ENCODE measurements at places on chromosomes 1 and 21. TPM values are rescaled to one million over a fixed set of nuclear protein-coding genes. Genes with fewer than 3 reads are reported as not detected.
A peak's percentile ranks its signal among the peaks of the same experiment; 100 is the strongest.

LSS gene
- 31.5 TPM for total RNA-seq

FCGR3B gene
- total RNA-seq = 1.5 TPM

SLC2A5 gene
- 18.4 TPM for total RNA-seq

C1orf87 gene
- not detected for total RNA-seq

TTC24 gene
- not detected for total RNA-seq

GABPA gene
- 22.3 TPM for total RNA-seq

ADARB1 gene
- total RNA-seq = 22.7 TPM

ADCY10 gene
- 0.19 TPM for total RNA-seq

ADORA1 gene
- 2.8 TPM for total RNA-seq

GRCh38 chr1:209807509-209807908, 1.6 kb upstream of the IRF6 start:
- DNase-seq = no peak

- no peak for DNase-seq
These were observed 15.8 kb upstream of the ZC3H12A start for GRCh38 chr1:37458551-37458950.

- no peak for DNase-seq
These were observed 274.4 kb downstream of the PTBP2 start for GRCh38 chr1:96996001-96996400.

DNA sequence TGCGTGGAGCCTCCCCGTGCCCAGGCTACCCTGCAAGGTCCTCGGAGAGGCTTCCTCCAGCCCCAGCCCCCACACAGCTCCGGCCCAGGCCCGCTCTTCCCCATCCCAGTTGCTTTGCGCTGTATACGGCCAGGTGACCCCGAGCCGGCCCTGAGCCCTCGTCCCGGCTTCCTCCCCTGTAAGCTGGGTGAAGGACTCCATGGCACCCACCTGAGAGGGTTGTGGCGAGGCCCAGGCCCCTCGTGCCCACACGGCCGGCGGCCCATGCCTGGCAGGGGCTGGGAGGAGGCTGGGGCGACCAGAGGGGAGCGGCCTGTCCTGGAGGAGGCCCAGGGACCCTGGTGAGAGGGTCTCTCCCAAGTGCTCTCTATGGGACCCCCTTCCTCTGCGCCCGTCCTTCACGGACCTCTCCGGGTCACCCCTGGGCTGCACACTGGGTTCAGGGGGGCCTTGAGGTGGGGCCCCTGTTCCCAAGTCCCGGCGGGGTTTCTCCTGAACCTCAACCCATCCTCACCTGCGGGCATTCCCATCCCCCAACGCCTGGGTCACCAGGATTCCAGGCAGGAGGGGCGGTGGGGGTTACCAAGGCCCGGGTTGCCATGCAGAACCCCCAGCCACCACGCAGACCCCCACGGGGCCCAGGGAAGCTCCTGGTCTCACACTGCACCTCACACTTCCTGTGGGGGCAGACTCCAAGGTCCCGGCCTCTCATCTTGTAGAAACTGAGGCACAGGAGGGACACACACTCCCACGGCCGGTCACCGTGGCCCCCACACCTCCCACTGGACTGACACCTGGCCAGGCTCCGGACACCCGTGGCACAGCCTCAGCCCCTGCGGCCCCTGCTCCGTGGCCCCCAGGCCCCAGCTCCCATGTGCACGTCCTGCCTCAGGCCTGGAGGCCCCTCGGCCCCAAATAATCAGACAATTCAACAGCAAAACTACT, 25.2 kb downstream of the COL6A1 start:
- DNase-seq = no peak

DNA sequence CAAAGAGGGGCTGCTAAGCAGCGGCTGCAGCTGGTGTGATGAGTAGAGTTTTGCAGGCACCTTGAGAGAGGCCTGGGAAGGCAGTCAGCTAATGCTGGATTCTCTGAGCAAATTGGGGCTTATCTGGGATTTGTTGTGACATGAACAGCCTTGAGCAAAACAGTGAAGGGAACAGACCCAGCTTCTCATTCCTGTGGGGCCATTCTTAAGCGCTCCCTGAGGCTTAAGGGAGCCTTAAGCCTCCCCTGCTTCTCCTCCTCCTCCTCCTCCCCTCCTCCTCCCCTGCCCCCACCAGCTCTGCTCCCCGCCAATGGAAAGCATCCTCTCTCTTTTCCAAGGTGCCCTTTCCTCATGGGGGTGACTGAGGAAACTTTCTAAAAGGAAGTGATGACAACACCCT, 21.3 kb downstream of the HMGCS2 start:
- DNase-seq = no peak

DNA sequence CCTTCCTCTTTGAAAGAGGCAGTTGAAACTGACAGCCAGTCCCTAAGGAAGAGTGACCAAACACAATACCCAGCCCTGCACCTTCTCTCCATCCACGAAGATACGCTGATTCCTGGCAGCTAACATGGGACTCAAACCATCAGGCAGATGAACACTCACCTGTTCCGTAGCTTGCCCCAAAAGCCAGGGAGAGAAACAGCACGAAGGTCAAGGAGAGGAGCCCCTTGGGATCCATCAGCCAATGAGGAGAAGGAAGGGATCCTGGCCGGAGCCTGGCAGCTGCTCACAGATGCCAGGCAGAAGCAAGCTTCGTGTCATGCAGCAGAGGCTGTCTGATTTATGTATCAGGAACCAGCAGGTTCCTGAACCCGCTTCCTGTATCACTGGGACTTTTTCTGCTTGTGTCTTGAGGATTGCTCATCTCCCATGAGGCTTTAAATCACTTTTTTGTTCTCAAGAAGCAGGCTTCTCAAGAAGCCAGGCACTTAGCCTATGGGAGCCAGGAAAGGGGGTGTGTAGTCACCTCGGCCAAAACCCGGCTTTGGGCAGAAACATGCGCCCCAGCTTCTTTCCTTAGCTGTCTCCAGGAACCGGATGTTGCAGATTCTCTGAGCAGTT, at the start of gene SLAMF1:
Gene SLAMF1, minus strand, starts transcription at position 334 of the 618 bp plus-strand sequence. Its CDS starts 99 bp downstream, at position 235.
- no peak for DNase-seq

GRCh38 chr1:39184354-39184818, 20.1 kb upstream of the MACF1 start:
- no peak for DNase-seq

DNA sequence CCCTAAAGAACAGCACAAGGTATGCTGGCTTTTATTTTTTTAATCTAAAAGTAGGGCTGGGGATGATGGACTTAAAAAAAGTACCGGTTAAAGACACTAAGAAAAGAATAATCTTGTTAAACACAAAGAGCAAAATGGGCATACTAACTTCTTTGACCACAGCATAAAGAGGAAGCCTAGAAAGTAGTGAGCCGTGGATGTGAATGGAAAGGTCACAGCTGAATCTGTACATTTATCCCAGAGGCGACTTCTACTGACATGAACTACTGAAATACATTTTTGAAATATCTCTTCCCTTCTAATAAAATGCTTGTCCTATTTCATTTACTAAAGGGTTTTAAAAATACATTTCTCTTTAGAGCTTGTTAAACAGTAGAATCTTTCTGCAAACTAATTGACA, 140.7 kb downstream of the SLC45A1 start:
- no peak for DNase-seq

DNA sequence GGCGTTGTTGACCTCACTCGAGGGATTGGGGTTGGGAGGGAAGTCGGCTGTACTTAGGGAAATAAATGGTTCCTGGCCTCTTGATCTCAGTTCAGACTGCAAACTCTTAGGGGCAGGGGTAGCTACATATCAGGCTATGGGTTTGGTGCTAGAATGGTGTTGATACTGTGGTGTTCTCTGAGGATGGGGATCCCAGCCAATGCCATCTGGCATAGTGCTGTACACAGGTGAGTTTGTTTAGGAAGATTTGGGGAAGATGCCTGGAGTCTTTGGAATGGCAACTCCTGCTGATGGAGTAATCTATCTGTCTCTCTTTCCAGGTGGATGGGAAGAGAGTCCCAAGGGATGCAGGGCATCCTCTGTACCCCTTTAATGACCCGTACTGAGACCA, 14.3 kb upstream of the NASP start:
- DNase-seq = no peak

DNA sequence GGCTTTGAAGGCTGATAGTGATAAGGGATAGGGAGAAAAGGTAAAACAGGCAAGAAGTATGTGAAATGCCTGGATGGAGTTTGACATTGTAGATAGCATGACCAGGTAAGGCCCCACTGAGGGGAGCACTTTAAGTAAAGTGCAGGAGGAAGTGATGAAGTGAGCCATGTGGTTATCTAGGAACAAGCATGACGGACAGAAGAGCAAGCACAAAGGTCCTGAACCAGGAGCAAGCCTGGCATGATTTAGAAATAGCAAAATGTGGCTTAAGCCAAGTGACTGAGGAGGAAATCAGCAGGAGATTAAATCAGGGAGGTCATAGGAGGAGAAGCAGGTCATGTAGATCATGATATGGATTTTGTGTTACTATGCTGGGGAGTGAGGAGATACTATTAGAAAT, 129.2 kb downstream of the GLUL start:
- DNase-seq = no peak

- no peak for DNase-seq
These were observed 203.6 kb upstream of the CHODL start for GRCh38 chr21:18041012-18041411.

DNA sequence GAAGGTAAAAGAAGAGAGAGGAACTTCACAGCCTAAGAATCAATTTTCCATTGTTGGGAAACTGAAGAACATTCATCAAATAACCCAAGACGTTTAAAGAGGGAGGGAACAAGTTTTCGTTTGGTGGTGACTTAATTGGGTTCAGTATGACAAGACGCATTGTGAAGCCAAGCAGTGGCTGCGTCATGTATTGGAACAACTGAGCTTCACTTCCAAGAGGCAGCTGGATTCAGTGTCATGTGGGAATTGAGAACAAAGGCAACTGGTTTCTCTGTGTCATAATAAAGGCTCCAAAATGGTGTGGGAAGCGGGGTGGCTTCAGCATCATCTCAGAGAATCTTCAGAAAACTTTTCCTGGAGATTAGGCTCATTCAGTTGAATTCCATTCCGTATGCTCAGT, 29.8 kb upstream of the RC3H1 start:
- DNase-seq = peak; percentile 24

DNA sequence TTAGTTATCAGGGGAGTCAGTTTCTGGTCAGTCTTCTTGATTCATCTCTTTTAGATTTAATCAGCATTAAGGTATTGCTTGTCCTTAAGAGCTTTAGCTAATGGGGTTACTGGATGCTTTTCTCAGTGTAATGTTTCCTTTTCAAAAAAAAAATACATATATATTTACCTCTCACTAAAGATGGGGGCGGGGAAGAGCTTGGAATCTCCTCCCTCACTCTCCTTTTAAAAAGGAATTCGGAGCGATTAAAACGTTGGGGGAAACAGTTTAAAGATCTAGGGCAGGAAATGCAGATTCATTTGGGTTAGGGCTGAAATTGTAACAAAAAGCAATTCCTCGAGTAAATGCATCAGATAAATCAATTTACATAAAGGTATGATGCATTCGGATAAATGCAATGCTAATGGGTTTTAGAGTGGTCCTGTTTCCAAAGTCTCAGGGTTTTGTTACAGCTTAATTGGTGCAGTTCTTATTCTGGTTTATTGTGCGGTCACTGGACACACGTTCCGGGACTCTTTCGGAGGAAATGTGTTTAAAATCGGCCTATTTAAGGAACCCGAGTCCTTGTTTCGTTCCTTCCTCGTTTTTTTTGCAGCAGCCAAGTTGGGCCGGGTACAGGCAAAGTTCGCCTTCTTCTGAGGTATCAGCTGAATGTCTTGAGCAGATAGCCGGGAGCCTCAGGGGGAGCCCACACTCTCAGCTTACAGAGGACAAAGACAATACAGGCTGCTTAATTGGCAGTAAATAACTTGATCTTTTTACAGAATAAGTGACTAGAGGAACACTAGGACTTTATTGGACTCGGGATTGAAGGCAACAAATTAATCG, 1.6 kb downstream of the LMO4 start:
- no peak for DNase-seq

GRCh38 chr1:183580281-183580682, 10.0 kb downstream of the NCF2 start:
- no peak for DNase-seq

DNA sequence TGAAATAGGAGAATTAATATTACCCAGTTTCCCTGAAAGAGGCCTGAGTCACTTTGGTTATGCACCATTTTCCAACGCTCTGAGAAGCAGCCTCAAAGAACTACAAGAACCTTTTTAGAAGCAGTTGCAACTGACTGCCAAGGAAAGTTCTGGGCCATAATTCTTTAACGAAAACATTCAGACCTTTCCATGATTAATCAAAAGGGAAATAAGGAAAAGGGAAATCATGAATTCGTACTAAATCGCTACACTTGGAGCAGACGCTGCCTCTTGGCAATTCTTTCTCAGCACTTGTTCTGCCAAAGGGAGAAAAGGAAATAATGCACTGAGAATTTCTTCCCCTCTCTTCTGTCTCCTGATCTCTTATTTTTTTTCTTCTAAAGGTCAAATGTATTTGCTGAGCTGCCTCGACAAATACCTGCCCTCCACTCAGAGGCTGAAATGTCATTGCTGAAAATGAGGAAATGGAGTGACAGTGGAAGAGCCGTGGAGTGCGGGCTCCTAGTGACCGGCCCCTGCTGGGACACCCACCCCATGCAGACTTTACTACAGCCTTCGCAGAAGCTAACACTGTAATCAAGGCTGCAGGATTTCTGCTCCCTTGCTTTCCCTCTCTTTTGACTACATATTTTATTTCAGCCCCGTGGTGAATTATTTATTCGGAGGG, 67.9 kb upstream of the GALNT2 start:
- DNase-seq = no peak

- no peak for DNase-seq
These were observed 22.2 kb downstream of the LRP8 start for GRCh38 chr1:53305650-53306049.

DNA sequence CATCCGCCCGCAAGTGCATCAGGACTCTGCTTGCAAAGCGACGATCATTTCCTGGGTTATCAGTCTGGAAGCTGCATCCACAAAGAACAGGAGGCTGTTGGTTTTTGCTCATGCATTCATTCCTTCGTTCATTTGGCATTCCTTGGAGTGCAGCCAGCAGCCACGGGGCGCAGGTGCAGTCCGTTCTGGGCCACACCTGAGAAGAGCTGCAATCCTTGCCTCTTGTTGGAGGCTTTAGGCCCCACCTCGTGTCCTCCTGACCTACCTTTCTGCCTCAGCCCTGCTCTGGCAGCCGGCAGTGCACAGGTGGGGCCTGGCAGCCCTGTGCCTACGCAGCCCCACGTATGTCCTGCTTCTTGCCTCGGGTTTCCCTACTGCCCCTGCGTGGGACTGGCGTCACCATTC, 19.6 kb upstream of the C2CD2 start:
- no peak for DNase-seq

- DNase-seq = peak; percentile 66
These were observed 953 bp upstream of the BRWD1 start for GRCh38 chr21:39314143-39315027.

DNA sequence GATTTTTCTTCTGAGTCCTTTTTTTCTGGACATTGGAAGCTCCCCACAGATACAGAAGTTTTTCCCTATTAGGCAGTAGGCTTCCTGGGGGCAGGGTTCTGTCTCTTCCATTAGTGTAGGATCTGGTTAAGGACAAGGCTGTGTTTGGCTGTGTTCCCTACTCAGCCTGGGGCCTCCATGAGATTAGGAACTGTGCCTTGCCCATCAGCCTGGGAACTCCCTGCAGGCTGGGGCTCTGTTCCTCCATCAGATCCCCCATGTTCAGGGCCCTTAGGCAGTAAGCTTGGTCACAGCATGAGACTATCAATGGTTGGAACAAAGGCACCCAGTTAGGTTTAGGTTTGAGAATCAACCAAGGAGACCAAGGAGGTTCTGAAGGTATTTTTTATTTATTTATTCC, 22.7 kb downstream of the NAV1 start:
- DNase-seq = no peak

- DNase-seq = no peak
These were observed 360.1 kb downstream of the BARHL2 start for GRCh38 chr1:90356991-90357390.
